BJ (cell line): ENCODE measurements at places on chromosomes 5 and 9.
A peak's percentile ranks its signal among the peaks of the same experiment; 100 is the strongest.

GRCh38 chr5:95720094-95720786 lies 10.9 kb upstream of the RHOBTB3 start:
- DNase-seq, result peak; percentile 82

- no peak for DNase-seq
These were observed 55.4 kb downstream of the LMX1B start for GRCh38 chr9:126669108-126669507.

- DNase-seq, result no peak
These were observed 5.2 kb upstream of the SPINK4 start for GRCh38 chr9:33234511-33235467.

- DNase-seq, result no peak
These were observed 55.9 kb upstream of the SLCO6A1 start for GRCh38 chr5:102554728-102555127.

DNA sequence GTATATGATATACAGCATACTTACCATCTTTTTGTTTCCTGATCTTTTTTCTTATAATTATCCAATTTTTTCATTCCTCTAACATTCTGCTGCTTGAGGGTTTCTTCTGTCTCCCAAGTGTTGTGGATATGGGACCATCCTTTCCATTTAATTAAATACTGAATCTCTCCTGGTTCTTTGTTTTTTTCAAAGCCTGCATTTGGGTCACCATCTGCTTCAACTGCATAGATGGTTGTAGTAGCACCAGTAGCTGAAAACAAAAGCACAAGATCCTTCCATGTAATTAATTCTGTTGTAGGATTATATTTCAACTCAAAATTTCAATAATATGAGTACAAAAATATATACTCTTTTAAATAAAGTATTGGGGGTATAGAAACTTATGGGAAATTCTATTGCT lies 29.4 kb downstream of the CHD1 start:
- no peak for DNase-seq

GRCh38 chr5:120258123-120258522 lies 206.0 kb upstream of the PRR16 start:
- DNase-seq, result no peak
